ENCODE measurements at places on chromosomes 3 and 15. TPM values are rescaled to one million over a fixed set of nuclear protein-coding genes. Genes with fewer than 3 reads are reported as not detected.

DNA sequence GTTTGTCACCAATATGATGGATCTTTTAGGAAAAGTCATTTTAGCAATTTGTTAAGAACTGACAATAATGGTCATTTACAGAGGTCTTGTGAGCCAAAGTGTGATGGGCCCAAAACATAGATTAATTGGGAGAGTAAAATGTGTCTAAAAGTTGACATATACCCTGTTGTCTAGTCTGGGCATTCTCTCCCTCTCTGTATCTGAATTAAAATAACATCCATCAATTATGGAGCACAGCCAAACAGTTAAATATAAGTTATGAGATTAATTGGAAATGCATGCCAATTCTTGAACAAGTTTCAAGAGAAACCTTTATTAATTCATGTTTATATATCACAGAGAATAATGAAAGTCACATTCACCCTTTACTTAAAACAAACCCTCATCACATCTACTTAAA is 13.6 kb upstream of the NANOGP8 start:
- no peak for DNase-seq

- no peak for DNase-seq
Measured at GRCh38 chr15:89822026-89822425, 7.4 kb upstream of the ANPEP start.

DNA sequence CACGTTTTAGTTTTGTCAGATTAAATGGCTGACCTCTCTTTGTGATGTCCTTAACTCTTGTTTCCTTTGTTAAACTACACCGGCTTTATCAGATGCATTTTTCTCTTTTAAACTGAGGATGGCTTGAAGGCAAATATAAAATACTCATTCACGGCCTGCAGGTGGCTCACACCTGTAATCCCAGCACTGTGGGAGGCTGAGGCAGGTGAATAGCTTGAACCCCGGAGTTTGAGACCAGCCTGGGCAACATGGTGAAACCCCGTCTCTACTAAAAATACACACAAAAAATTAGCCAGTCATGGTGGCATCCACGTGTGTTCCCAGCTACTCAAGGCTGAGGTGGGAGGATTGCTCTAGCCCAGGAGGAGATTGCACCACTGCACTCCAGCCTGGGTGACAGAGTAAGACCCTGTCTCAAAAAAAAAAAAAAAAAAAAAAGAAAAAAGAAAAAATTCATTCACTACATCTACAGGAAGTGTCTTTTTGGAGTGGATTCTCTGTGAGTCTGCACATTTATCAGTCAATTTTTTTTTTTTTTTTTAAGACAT is 34.7 kb upstream of the SACM1L start:
- DNase-seq: no peak

- no peak for DNase-seq
Measured at GRCh38 chr3:126763035-126763434, 59.0 kb downstream of the CHCHD6 start.

DNA sequence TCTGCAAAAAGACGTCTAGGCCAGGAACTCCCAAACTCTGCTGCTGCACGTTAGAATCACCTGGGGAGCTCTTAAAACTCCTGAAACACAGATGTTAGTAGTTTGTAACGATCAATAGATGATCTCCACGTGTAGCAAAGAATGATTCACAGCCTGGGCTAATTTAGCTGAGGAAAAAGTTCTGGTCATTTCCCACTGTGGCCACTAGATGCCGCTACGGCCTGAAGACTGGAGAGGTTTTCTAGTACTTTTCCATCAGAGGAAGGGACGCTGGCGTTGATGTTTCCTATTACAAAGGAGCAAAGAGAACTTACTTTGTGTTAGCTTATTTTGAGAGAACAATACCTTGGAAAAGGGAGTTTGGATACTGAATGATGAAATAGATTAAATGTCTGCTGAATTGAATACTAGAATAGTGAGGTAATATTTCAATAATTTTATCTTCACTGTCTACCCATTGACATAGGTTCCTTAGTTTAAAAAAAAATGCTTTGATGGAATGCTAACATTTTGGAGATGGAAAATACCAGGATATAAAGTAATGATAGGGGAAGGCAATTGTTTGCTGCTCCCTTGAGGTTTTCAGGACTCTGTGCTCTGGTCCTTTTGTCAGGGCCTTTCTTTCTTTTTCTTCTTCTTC is 159.1 kb downstream of the P3H2 start:
- peak; percentile 6 for DNase-seq

DNA sequence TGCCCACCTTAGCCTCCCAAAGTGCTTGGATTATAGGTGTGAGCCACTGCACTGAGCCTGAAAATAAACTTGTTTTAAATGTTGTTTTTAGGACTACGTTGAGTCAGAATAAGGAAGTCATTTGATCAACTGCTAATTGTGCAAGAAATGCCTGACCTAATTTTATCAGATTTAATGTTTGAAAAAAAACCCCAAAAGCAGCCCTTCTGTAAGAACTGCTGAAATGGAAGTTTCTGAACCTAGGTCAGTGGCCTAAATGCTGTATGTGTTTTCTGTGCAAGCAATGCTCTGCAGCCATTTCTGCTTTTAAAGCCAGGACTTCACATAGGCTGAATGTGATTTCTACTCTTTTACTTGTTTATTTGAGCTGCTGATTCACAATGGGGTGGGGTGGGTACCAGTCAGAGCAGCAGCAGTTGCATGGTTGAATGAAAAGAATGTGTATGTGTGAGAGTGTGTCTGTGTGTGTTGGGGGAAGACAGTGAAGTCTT is 6.6 kb downstream of the GPX1 start:
- DNase-seq: no peak

GRCh38 chr15:86653344-86654197 is 573.9 kb downstream of the AGBL1 start:
- no peak for DNase-seq

DNA sequence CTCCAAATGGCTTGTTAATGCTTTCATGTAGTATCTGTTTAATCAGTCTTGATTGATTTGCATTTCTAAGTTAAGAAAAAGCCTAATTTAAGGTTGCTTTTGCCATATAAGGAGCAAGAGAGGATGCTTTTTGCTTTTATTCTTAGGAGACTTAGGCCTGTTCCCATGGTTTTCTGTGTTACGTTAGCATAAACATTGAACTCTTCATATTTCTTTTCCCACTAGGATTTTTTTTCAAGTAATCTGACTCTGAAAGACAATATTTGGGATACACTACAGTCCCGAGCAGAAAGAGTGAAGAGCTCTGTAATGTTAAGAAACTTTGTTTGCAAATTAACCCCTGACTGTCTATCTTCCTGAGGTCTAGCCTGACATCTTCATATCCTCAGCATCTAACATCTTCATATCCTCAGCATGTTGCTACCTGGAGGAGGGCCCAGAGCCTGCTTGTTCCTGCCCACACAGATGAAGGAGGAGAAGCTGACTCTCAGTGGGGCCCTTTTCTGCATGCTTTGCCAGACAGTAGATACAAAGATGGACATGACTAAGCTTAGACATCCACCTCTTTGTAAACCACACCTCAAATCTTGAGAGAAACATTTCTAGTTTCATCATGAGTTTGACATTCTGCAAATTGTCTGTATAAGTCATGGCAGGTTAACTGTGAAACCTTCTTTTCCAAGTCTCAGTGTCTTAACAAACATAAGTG is 86.2 kb upstream of the COL6A5 start:
- DNase-seq: no peak

DNA sequence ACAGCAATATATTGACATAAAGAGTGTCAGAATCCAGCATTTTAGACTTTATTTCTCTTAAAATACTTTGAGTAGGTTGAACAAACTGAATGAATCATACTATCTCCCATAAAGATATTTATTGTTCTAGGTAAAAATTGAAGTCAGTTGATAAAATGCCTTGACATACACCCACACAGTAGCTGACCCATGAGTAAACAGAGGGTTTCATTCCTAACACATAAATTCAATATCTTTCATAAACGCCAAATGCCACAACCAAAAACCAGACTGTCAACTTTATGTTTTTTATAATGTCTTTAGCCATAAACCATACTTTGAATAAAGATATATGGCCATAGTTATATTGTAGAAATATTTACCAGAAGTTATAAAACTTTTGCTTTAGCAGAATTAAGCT is 742.4 kb downstream of the NAALADL2 start:
- DNase-seq: no peak

GRCh38 chr15:98537516-98538060 is 110.8 kb upstream of the IGF1R start:
- no peak for DNase-seq

DNA sequence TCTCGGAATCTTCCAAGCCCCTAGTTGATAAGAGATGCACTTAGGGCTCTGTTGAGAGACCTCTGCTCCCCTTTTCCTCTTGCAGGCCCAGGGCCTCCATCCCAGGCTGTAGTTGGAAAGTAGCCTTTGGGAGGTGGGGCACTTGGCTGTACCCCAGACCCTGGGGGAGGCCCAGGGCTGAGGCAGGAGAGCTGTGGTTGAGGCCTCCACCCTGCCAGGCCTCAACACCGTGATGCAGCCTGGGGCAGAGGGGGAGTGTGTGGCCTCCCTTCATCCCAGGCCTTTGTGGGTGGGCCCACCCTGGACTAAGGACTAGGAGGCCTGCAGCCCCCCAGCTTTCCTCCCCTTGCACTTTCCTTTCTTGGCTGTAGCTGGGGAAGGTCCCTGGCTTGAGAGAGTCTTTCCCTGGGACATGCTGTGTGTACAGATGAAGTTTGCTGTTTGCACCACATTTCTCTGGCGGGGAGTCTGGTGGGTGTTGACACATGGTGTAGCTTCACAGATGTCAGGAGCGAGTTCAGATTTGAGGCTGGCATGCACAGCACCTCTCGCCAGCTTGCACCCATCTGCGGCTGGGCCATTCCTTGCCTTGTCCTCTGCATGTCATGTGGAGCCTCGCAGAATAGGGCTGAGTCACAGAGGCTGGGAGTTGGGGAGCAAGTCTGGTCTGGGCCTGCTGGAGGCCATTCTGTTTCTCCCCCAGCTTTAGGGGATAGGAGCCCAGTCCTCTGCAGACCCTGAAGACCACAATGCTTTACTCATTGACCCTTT is 13.7 kb downstream of the PLEKHO2 start:
- DNase-seq: no peak

DNA sequence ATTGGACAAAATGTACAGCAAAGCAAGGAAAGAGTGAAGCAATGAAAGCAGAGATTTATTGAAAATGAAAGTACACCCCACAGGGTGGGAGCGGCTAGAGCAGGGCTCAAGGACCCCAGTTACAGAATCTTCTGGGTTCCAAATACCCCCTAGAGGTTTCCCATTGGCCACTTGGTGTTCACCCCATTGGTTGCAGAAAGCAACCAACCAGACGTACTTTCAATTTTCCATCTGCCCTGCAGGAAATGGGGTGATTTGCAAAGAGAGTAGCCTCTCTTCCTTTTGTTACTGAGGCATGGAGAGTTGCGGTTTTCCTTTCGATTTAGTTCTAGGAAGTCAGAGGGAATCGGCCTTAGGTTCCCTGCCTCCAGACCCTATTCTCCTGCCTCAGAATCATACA is 2.4 kb downstream of the PML start:
- no peak for DNase-seq

GHSR gene
- not detected for total RNA-seq

FRMD5 gene
- total RNA-seq: 0.09 TPM

DNA sequence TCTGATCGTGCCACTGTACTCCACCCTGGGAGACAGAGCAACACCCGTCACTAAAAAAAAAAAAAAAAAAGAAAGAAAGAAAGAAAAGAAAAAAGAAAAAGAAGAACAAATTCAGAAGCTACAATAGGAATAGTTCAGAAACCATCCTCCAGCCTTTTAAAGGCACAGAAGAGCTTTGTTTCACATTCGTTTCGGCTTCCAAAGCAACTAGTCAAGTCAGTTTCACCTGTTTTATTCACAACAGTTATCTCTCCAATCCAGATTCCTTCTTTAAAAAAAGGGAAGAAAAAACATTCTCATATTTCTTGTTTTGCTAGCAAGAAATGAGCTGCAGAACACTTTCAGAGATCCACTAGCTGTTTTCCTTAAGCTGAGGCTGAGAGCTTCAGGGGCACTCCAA is 767.7 kb upstream of the CFAP20DC start:
- no peak for DNase-seq

DNA sequence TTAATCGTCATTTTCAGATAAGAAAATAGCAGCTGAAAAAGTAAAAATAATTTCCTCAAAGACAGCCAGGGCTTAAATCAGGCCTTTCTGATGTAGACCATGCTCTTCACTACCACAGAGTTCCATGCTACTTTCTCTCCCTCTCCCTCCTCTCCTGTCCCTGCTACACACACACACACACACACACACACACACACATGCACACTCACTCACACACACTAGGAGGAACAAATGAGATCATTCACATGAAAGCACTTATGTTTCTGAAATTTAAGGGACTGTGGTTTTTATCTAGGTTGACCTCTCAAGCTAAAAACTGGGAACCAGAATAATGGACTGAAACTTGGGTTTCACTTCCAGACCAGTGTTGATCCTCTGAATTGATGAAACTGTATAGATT is 4.1 kb upstream of the PSMA4 start:
- DNase-seq: no peak

PLA2G4E gene
- not detected for total RNA-seq

SCG5 gene
- not detected for total RNA-seq

SMCO1 gene
- not detected for total RNA-seq

DNA sequence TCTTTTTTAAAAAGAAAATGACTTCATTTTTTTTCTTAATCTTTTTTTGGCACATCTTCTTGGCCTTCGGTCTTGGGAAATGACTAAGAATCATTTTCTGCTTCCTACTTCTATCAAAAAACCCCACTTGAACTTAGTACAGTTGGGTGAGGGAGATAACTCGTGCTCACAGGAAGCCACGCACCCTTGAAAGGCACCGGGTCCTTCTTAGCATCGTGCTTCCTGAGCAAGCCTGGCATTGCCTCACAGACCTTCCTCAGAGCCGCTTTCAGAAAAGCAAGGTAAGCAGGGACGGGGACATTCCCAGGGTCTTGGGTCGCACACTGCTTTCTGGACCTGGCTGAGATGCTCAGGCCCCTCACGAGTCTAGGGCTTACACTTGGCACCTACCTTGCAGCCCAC is at the start of gene CCR4:
CCR4 (plus strand) TSS at position 235 of the 402 bp plus-strand sequence. CDS start 1,779 bp downstream, outside the sequence.
- peak; percentile 45 for DNase-seq

- no peak for DNase-seq
Measured at GRCh38 chr3:139630542-139630941, 47.2 kb downstream of the NMNAT3 start.

DNA sequence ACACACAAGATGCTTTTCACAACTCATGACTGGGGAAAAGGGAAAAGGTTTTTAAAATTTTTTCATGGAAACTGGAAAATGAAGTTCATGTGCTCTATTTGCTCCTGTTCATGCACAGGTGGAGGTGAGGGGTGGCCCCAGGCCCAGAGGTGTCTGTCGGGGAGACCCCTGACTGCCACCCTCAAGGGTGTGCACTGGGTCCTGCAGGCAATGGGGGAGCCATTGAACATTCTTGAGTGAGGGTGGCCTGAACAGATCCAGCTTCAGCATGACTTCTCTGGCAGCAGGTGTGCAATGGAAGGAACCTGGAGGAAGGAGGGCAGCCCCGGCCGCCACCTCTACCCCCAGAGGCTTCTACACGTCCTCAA is 145.3 kb upstream of the IQSEC1 start:
- no peak for DNase-seq

- no peak for DNase-seq
Measured at GRCh38 chr3:188993181-188993580, 178.6 kb upstream of the TPRG1 start.
